ENCODE measurements at places on chromosomes 7 and 10.

DNA sequence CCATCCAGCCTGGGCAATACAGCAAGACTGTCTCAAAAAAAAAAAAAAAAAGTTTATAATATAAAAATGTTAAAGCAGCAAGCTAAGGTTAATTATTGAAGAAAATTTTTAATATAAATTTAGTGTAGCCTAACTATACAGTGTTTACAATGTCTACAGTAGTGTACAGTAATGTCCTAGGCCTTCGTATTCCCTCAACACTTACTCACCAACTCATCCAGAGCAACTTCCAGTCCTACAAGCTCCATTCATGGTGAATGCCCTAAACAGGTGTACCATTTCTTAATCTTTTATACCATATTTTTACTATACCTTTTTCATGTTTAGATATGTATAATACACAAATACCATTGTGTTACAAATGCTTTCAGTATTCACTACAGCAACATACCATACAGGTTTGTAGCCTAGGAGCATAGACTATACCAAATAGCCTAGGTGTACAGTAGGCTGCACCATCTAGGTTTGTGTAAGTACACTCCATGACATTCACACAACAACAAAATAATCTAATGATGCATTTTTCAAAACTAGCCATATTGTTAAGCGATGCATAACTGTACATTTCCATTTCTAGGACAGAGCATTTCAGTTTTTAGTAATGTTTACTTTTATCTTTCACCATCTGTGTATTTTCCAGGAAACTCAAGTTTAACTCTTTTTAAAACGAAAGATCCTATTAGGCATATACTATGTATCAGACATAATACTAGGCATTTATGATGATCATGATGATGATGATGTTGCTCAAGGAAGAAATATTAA lies 43.3 kb downstream of the CNOT4 start:
- DNase-seq, result no peak

DNA sequence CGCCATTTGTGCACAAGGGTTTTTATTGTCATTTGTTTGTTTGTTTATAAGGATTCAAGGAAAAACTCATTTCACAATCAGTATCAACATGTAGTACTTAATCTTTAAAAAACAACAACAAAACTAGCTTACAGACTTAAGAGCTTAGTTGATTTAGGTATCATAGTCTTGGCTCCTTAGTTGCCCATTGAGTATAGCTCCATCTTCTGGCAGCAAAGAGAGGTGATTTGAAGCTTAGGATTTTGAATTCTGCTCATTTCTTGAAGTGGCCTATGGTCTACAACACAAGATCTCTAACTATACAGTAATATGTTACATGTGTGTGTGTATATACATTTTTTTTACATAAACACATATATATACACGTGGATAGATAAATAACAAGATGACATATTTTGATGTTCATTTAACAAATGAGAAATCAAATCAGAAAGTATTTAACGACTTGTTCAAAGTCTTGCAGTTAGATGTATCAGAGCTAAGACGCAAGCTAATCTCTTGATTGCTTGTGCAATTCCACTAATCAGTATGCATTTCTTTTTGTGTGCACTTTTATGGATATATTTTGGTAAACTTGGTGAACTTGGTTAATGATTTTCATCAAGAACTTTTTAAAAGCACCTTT lies 307.3 kb downstream of the CAMK1D start:
- peak; percentile 66 for DNase-seq

DNA sequence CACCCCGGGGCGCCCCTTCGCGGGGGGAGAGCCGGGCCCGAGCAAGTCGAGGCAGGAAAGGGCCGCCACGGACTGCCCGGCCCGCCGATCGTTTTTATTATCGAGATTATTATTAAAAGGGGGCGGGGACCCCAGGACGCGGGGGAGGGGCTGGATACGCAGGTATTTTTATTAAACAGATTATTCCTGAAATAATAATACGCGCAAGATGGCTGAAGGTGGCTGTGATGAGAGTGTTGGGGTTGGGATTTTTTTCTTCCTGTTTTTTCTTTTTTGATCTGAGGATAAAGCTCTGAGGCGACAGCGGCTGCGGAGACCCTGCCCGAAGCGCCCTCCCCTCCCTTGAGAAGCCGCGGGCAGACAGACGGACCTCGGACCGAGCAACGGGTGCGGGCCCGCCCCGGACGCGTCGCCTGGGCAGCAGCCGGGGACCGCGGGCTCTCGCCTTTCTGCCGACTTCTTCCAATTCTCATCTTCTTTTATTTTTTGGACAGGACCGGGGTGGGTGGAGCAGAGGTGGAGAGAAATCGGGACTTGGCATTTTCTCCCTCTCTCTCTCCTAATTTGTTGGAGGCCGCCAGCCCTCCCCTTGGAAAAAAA lies 1.4 kb upstream of the TRIM8 start:
- DNase-seq, result peak; percentile 85

DNA sequence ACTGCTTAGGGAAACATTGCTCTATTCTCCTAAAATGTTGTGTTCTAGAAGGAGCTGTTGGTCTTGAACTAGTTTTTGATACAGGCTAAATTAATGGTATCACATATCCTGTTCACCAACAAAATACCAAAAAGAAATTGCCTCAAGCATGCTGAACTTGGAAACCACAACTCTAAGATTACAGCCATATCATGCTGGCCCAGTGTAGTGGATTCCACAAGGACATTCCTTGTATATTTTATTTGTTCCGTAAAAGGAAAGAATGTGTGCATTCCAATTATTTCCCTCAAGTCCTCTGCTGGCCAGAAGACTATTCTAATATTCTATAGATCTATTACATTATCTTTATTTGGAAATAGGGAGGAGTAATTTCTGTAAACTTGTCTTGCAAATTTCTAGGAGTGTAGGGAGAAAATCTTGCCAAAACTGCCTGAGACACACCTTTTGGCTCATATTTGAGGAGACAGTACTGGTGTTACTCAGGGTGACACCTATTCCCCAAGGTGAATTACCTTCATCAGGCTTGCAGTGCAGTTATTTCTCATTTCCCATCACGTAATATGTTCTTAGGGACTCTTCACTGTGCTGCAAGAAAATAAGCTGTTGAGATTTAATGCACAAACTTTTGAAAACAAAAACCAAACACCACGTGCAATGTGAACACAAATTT lies 1.9 kb upstream of the NEBL start:
- DNase-seq, result no peak

- DNase-seq, result peak; percentile 69
These were observed 34.6 kb downstream of the CHST3 start for GRCh38 chr10:71998840-71999194.

DNA sequence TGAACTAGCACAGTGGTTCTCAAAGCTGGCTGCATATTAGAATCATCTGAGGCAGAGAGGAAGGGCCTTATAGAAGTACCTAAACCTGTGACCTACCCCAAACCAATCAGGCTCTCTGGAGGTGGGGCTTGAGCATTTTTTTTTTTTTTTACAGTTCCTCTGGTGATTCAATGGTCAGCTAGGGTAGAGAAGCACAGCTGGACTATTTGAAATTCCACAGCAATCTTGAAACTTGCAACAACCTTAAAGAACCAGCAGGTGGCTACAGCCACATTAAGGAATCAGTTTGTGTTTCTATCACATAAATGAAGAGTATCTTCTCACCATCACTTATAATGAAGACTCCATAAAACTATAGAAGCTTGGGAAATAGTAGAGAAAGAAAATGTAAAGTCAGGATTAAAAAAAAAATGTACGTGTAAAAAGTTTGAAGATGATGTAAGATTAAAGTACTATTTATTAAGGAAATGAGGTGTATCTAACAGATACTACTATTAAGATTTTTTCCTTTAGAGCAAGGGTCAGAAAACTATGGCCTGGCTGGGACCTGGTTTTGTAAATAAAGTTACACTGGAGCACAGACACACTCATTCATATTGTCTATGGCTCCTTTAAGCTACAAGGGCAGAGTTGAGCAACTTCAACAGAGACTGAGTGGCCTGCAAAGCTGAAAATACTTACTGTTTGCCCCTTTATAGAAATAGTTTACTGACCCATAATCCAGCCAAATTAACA lies 3.8 kb downstream of the RTKN2 start:
- peak; percentile 89 for DNase-seq

GRCh38 chr10:115018185-115018931 lies 74.8 kb upstream of the ATRNL1 start:
- no peak for DNase-seq

DNA sequence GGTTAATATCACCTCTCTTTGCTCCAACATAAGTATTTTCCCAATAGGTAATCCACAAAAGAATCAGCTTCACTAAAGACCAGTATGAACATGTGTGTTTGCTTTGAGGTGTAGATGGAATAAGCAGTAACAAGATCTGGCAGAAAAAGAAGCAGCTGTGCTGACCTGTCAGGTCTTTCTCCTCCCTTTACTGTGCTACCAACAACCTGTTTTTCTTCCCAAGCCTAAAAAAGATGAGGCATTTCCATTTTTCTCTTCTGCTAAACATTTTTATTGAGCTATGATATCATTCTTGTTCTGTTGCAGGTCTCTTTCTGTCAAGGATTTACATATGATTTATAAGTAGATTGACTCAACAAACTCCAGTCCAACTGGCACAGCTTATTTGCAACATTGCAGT lies 315.2 kb upstream of the GLI3 start:
- no peak for DNase-seq

GRCh38 chr10:113019096-113019495 lies 69.0 kb downstream of the TCF7L2 start:
- DNase-seq, result no peak

GRCh38 chr7:44534501-44534900 lies 6.6 kb downstream of the NPC1L1 start:
- no peak for DNase-seq

DNA sequence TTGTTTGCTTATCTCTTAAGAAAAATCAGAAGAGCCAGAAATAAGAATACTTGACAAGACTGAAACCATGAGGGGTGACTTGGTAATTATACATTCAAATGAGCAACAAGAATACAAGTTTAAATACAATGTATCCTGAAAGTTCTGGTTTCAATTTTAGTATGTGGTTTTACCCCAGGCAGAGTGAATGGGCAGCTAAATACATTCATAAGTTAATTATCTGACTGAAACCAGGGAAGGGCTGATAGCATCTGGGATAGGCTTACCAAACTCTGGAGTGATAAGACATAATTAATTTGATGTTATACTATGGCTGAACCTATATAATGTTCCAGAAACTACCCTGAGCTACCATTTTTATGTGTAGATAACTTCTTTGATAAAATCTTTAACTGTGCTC lies 252.2 kb upstream of the PLXNA4 start:
- no peak for DNase-seq

DNA sequence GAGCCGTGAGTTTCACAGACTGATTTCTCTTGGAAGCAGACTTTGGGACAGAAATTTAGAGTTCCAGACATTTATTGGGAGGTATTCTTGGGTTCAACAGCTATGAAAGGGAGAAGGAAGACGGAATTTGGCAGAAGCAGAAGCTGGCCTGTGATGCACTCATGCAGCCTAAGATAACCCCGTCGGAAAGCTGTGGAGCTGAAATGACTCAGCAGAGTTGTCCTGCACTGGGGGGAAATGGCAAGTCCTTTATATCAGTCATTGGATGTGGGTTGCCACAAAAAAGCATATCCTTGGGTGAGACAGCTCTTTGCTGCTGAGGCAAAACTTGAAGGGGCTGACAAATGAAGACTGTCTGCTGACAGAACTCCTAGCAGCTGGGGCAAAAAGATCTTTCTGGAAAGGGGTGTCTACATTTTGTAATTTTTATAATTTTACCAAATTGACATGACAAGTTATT lies 11.5 kb upstream of the MICU1 start:
- peak; percentile 80 for DNase-seq

DNA sequence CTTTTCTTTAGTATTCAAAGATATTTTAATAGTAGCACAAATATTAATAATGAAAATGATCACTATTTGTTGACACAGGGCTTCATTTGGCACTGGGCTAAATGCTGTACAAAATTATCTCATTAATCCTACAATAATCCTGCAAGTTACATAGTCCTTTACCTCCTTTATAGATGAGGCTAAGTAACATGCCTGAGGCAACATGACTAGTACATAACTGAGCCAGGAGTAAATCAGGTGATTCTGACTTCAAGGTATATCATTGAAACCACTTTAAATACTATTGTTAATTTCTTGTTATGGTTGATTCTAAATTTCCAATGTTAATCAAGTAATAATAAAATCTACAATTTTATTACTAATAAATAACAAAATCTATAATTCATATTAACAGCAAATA lies 39.8 kb downstream of the SEM1 start:
- DNase-seq, result no peak

DNA sequence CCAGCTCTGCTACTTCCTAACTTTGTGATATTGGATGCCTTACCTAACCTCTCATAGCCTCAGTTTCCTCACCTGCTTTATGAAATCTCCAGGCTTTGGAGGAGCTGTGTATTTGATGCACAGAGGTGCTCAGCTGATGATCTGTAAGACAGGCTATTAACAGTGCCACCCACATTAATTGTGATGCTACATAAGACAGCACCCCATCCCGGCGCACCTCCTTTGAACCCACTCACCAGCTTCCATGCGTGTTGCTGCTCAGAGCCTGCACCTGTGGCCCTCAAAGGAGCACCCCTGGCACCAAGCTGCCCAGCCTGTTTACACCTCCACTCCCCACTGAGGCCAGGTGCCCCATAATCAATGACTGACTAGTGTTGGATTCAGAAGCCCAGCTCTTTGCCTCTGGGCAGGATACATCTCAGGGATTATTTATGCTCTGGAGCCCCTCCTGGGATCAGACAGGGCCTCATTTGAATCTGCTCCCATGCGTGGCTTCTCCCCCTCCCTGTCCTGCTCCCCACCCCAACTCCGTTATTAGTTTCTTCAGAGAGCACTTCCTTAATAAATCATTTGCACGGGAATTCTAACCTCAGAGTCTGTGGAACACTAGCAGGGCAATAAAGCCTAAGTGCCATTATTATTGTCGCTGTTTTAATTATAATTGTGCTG lies 87.7 kb downstream of the GFRA1 start:
- no peak for DNase-seq

DNA sequence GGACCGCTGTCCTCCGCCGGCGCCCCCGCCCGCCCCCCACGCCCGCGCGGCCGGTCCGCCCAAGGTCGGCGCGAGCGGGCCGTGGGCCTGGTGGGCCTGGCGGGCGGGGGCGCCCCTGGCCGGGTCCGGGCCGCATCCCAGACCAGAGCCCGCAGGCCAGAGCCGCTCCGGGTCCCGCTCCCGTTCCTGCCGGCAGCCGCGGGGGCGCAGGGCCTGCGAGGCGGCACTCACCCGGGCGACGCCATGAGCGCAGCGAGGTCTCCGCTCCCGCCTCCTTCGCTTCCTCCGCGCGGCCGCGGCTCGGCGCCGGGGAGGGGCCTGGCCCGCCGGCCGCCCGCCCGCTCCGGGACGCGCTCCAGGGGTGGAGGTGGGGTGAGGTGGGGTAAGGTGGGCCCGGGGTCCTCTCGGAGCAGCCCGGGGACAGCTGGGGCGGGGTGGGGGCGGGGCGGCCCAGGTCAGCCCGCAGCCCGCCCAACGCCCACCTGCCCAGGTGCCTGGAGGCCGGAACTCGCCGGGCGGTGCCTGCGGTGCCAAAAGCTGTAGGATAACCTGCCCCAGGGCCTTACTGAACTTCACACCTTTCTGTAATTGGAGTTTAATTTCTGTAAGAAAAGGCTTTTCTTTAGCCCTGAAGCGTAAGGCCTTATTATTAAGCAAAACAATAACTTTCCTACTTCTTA lies at the start of gene URGCP:
Gene URGCP (minus strand): TSS at position 266 of the 680 bp plus-strand sequence. CDS start 21 bp downstream, at position 245.
- peak; percentile 36 for DNase-seq
